D341Med (cell line): ENCODE measurements at places on chromosomes 12 and 14.

GRCh38 chr12:24522736-24523135, 426.2 kb downstream of the BCAT1 start:
- no peak for DNase-seq

DNA sequence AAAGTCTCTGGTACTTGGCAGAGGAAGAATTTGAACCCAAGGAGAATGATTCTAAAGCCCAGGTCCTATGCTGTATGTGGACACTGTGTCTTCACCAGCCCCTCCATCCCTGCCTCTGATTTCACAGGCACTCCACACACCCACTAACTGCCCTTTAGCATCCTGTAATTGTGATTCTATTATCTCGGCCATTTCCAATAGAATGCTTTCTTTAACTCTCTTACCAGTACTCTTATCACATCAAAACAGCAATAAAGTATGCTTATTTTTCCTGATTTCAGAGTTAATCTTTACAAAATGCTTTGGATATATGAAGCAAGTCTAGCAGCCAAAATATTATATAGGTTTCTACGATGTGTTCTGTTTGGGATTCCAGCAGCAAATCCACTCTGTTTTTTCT, 37.9 kb upstream of the BTG1 start:
- no peak for DNase-seq

DNA sequence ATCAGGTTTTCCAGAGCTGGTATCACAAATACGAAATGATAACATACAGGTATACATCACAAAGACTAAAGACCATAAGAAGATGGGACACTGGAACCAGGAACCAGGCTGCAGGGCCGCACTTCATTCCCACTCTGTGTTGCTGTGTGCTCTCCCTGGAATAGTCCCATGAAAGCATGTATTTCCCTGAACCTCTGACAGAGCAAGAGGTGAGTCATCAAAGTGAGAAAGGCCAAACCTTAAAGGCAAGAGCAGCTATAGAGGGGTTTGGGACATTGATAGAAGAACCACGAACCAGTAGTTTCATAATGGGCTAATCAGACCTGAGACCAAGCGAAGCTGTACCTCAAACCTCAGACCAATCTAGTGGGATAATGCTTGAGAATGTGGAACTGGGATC, 283.0 kb upstream of the PRKD1 start:
- DNase-seq: no peak

- no peak for DNase-seq
Observed at GRCh38 chr12:89880690-89881350, 172.2 kb upstream of the ATP2B1 start.

- no peak for DNase-seq
Observed at GRCh38 chr12:64120568-64120967, 101.5 kb downstream of the KICS2 start.

DNA sequence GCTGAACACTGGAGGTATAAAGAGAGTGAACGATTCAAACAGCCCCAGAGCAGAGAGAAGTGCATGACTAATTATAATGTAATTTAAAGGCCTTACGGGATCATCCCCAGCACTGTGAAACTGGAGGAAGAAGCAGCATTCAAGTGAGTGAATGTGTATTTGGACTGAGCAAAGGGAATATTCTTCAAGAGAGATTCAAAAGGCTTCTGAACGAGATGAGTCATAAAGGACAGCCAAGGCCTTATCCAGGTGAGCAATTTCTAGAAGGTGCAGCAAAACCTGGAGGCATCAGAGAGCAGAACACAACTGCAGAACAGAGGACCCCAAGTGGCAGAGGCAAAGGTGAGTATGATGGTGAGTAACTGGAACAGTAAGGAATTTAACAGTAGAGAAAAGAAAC, 127.2 kb downstream of the BCAT1 start:
- no peak for DNase-seq

- DNase-seq: no peak
Observed at GRCh38 chr14:104803280-104803911, 2.5 kb downstream of the ZBTB42 start.
